ENCODE measurements at places on chromosomes 3 and 15.

- DNase-seq = no peak
Measured at GRCh38 chr15:36924034-36924433, 176.3 kb downstream of the MEIS2 start.

GRCh38 chr3:173221010-173221409 lies 80.0 kb upstream of the SPATA16 start:
- DNase-seq = no peak

DNA sequence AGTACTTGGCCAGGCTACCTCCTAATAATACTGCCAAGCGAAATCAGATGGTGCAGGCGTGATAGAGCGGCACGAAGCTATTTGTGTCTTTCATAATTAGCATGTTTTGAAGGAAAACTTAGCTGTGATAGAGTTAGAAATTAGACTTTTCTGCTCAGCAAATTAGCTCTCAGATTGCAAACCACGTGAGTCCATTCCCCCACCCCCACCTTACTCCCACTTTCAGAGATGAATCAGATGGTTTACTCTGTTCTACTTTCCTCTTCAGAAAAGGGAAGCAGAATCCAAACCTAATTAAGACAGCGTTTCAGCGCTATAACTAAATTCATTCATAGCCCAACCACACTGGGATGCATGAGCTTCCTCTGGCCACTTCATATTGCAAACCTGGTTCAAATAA lies 214.6 kb downstream of the SLCO3A1 start:
- no peak for DNase-seq

GRCh38 chr15:56821721-56822425 lies 88.6 kb upstream of the ZNF280D start:
- DNase-seq = peak; percentile 18

GRCh38 chr15:41281236-41281635 lies 50.2 kb downstream of the CHP1 start:
- no peak for DNase-seq

DNA sequence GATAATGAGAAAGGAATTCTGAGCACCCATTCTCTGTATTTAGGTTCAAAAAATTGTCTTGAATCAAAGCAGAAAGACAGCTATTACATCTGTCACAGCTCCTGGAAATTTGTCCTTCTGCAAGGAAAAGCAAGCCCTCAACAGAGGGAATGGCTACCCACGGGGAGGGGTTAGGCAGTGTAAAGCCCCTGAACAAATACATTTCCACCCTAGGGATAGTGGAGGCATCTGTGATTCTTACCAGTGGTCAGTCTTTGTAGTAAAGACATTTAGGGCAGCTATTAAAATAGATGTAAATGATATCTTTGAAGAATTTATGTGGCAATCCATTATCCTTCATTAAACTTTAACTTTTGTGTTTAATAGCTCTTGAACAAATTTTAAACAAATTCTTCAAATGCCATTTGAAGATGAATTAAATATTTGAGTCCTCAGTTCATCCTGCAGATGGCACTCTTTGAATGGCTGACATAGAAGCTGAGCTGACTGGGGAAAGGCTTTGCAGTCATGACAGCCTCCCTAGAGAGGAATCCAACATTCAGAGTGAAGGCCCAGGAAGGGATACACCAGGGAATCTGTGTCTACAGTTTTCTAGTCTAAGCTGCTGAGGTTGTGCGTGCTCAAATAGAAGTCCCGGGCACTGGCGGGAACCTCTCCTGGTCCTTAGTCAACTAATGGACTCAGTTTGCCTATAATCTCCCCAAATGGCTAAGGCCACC lies 359.7 kb upstream of the ROPN1 start:
- no peak for DNase-seq

- peak; percentile 87 for DNase-seq
Measured at GRCh38 chr3:183161552-183162336, 790 bp downstream of the LAMP3 start.

Measured in naive B cell (primary cell).